Stimulated activated CD4-positive, alpha-beta T cell treated with anti-CD3 and anti-CD28 coated beads, Interleukin-4, amount 100 ng/mL, for 4 hours (primary cell): ENCODE measurements at places on chromosomes 1 and 21.

GRCh38 chr1:10471411-10472219 is 714 bp downstream of the DFFA start:
- DNase-seq, result no peak

GRCh38 chr1:31535561-31535960 is 40.8 kb upstream of the TINAGL1 start:
- no peak for DNase-seq

DNA sequence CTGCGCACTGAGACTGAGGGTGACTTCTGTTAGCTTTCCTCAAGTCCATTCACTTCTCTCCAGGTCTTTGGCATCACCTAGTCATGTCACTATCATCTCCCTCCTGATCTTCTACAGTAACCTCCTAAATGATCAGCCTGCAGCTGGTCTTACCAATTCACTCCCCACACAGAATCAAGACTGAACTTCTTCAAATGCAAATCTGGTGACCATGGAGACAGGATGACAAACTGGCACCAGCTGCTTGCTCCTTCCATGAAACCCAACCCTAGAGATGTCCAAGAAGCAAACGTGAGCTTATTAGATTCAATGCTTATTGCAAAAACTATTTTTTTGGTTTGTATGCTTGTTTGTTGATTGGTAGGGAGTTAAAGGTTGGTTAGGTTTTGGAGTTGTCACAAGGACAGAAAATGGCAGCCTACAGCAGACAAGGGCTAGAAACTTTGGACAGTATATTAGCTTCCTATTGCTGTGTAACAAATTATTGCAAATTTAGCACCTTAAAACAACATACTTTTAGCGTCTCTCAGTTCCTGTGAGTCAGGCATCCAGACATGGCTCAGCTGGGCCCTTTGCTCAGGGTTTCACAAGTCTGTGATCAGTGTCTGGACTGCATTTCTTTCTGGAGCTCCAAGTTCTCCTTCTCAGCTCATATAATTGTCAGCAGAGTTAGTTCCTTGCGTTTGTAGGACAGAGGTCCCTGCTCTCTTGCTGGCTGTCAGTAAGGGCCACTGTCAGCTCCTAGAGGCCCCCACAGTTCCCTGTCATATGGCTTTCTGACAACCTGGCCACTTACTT is 53.3 kb upstream of the GJA8 start:
- no peak for DNase-seq

GRCh38 chr21:43604505-43605204 is 54.6 kb downstream of the HSF2BP start:
- no peak for DNase-seq

GRCh38 chr1:189662190-189662589 is 815.5 kb downstream of the BRINP3 start:
- DNase-seq, result no peak

DNA sequence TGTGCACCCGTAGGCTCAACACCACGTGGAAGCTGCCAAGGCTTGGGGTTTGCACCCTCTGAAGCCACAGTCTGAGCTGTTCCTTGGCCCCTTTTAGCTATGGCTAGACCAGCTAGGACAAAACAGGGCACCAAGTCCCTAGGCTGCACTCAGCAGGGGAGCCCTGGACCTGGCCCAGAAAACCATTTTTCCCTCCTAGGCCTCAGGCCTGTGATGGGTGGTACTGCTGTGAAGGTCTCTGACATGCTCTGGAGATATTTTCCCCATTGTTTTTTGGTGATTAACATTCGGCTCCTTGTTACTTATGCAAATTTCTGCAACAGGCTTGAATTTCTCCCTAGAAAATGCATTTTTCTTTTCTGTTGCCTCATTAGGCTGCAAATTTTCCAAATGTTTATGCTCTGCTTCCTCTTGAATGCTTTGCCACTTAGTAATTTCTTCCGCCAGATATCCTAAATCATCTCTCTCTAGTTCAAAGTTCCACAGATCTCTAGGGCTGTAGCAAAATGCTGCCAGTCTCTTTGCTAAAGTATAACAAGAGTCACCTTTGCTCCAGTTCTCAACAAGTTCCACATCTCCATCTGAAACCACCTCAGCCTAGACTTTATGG is 69.0 kb upstream of the KRTAP19-8 start:
- no peak for DNase-seq

DNA sequence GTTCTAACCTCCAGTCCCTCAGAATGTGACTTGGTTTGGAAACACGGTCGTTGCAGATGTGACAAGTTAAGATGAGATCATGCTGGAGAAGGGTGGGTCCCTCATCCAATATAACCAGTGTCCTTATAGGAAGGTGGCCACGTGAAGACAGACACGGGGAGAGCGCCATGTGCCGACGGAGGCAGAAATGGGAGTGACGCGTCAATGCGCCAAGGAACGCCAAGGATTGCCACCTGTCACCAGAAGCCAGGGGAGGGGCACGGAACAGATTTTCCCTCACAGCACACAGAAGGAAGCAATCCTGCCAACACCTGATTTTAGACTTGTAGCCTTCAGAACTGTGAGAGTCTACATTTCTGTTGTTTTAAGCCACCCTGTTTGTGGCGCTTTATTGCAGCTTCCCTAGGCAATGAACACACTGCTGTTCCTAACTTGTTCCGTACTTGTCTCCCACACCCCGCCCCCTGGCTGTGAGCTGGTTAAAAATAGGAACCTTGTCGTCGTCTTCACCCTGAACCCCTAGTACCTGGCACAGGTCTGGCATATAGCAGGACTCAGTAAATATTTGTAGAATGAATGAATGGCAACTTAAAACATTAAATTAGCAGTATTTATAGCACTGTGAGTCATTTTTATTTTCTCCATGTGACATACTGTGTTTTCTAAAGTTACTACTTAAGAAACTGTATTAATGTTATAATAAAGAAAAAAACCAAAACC is 14.2 kb downstream of the RIMS3 start:
- no peak for DNase-seq

DNA sequence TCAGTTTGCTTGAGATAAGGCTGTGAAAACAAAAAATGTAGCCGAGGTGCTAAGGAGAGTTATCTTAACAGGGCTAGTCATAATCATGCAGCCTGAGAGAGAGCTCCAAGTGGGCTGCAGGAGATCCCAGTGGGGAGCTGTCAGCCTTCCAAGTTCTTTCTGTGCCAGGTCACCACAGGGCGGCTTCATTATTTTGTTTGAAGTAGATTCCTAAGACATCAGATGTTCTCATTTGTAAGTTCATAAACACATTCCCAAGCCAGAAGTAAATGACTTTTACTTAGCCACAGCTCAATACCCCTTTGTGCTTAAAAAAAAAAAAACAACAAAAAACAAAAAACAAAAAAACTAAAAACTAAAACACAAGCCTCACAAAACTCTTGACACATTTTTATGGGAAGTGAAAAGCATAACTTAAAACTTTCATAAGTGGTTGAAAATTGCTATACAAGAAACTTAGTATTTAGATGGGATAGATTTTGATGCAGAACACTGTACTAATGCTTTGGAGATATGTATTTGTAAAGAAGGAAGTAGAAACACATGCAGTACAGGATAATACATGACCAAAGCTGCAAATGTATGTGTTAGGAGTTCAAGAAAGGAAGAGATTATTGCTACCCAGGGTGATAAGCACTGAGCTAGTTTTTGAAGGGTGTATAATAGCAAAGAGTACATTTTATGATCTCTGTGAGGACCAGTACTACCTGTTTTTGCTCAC is 8.6 kb downstream of the CDC14A start:
- no peak for DNase-seq

DNA sequence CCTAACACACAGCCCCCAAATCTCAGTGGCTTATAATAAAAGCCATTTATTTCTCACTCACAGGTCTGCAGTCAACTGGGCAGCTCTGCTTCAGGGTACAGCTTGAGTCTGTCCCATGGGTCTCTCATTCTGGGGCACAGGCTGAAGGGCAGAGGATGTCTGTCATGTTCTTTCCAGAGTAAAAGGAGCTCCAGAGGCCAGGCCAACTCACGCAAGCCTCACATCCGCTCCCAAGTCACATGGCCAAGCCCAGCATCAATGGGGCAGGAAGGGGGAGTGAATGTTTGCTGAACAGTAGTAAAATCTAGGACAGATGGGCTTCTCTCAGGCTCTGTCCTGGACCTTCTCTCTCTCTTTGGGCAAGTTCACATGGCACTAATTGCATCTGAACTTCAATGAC is 7.1 kb upstream of the SSBP3 start:
- DNase-seq, result no peak

DNA sequence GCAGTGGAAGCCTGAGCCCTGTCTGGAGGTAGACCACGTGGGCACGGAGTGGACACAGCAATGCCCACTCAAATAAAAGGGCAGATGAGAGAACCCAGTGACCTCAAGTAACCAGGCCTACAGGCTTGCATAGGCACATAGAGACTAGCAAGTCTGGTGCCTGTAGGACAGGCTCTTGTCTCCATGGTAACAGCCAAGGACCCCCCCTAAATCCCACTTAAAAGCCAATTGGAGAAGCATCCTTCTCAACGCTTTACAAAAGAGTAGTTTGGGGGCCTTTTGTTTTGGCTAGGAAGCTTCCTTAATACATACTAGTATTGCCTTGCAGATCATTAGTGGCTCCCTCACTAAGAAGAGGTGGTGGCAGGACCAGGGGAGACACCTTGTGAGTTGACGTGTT is 63.9 kb downstream of the VWA5B1 start:
- no peak for DNase-seq

DNA sequence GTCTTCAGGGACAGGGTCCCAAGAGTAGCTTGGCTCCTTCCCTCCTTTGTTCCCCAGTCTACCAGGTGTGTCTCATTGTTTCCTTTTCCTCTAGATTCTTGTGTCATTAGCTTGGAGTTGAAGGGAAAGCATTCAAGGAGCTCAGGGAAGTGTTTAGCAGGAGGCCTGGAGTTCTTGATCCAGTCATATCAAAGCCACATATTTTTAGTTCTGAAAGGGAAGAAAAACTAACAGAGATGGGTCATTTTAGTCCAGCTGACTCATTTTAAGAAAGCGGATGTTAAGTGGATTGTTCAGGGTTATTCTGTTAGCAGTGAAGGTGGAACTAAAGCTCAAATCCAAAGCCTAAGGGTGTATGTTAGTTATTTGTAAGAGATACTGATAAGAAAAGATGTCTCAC is 721 bp downstream of the C1orf54 start:
- DNase-seq, result no peak

- no peak for DNase-seq
Observed at GRCh38 chr21:28627261-28627660, 365.4 kb downstream of the LTN1 start.

GRCh38 chr1:203127666-203128430 is at the start of gene ADORA1:
Gene ADORA1, plus strand, starts transcription at chr1:203127726. Its CDS starts 1,116 bp downstream, at chr1:203128842.
- no peak for DNase-seq

- no peak for DNase-seq
Observed at GRCh38 chr1:89657886-89658285, 25.0 kb downstream of the LRRC8C start.
